ENCODE measurements at places on chromosomes 4 and X.

DNA sequence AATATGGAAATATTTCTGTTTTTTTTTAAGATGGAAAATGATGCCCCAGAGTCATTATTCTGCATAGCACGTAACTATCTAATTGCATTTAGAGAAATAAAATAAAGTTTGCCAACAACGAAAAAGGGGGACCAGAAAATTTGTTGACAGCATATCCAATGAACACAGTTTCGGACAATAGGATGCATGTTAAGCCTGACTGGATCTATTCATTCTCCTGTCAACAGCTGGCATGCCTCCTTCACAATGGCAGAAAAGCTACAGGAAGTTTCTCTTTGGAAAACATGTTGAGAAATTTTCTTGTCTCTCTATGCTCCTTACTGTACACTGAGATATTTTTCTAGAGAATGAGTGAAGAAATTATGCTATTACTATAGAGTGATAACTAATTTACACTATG is 262.5 kb downstream of the GRID2 start:
- no peak for DNase-seq

GRCh38 chrX:143025628-143026027 is at the start of gene SPANXN4:
SPANXN4 (plus strand) TSS chrX:143025928; CDS start chrX:143026015, 87 bp downstream.
- DNase-seq: no peak

DNA sequence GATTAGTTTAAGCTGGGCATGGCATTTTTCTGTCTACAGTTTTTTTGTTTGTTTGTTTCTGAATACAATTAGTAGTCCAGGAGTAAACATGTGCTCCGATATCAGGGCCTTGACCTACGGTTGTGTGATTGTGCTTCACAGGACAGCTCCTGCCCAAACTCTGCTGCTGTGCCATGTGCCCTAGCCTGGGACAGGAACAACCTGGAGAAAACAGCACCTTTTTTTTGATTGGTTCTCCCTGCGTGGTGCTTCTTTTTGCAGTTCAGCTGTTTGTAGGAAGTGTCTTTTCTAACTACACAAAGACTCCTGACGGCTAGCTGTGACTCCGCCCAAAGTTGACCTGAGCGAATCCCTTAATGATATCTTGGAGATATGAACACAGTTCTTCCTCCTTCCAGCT is 158.8 kb downstream of the ATP10D start:
- DNase-seq: no peak

DNA sequence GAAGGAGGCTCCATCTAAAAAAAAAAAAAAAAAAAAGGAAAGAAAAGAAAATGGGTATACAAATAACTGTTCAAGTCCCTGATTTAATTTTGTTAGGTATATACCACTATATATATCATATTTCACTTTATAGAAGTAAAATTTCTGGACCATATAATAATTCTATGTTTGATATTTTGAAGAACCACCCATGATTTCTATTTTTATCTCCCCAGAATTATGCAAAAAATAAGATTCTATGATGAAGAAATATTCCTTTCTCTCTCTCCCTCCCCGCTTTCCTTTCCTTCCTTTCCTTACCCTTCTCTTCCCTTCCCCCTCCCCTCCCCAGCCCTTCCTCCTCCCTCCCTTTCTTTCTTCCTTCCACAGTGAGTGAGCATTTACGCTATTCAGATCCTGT is 337.5 kb upstream of the SPANXN4 start:
- DNase-seq: no peak

GRCh38 chr4:73707918-73708577 is 32.3 kb upstream of the CXCL8 start:
- DNase-seq: no peak

DNA sequence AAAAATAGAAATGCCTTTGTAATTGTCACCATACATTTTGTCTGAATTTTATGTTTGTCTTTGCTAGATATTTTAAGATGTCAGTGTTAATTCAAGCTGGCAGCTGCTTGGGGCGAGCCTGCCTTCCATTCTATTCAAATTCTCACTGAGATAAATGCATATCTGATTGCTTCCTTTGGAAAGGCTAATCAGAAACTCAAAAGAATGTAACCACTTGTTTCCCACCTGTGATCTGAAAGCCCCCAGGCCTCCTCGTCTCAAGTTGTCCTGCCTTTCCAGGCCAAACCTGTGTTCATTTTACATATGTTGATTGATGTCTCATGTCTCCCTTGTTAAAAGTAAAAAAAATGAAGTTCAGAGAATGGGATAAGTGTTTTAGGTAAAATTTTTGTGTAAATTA is 318.7 kb upstream of the TECRL start:
- DNase-seq: no peak

DNA sequence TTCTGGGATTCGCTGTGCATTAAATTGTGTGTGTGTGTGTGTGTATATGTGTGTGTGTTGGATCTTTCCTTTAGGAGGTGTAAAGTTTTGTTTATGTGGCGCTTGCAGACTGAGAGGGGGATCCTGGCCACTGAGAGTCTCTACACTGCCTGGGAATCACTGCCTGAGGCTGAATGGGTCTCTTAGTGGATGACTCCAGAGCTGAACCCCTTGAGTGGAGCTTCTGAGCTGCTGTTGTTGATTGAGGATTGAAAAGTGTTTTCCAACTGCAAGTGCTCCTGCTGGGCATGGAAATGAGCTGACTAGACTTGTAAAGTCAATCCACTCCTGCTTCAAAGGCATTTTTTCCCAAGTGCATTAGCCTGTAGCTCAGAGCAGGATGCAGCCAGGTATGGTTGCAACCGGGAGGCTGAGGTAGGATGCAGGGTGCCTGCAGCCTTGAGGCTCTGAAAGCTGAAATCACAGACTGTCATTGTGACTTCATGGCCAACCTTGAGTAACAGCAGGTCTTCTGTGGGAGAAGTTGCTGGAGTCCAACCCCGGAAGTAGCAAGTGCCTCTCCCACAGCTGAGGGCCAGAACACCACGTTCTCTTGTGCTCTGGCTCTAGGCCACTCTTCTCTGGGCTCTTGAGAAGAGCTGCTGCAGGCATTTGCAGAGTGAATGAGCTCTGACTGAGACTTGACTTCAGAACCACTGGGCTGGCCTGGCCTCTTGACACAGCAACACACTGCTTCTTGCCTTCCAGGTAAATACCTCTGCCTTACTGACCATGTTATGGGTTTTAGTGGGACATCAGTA is at the start of gene TBX22:
Gene TBX22, plus strand, starts transcription at position 613 of the 800 bp plus-strand sequence. CDS start 7,517 bp downstream, outside the sequence.
- DNase-seq: no peak

DNA sequence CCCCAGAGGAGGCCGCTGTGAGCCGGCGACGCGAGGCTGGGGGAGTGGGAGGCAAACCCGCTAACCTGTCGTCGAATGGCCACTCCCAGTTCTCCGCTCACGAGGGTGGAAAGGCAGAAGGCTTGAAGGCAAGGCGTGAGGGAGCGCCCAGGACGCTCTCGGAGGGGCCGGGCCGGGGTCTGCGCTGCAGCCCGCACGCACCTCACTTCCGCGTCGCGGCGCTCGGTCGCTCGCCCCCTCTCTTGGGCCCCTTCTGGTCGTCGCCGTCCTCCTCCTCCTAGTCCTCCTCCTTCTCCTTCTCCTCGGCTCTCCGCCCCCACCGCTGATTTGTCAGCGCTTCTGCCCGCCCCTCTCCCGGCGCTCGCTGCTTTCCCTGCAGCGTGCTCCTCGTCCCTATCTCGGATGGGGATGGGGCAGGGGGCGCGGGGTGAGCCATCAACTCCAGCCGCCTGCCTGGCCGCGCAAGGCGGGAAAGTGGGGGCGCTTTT is at the start of gene SNCA:
Gene SNCA, minus strand, starts transcription at position 265 of the 488 bp plus-strand sequence. CDS start 1,494 bp downstream, outside the sequence.
- peak; percentile 18 for DNase-seq

DNA sequence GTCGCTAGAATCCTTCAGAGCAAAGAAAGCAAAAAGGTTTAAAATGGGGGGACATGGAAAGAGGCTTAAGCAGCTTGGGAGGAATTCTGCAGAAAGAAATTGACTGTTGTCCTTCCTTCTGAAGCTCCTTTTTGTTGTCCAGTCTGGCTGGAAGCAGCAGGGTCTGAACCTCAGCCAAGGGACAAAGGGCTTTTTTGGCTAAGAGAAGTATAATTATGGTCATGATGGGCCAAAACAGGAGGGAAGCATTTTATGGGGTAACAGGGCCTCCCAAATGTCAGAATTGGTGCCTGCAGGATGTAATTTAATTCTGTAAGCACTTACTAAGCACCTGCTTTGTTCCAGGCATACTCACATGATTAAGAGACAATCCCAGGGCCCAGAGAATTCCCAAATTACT is 74.2 kb upstream of the CPEB2 start:
- DNase-seq: no peak

- DNase-seq: no peak
Observed at GRCh38 chr4:143726714-143727113, 26.2 kb upstream of the FREM3 start.

- DNase-seq: no peak
Observed at GRCh38 chr4:138190452-138190858, 51.7 kb downstream of the SLC7A11 start.

GRCh38 chrX:39967348-39967747 is 130.4 kb downstream of the BCOR start:
- DNase-seq: no peak

DNA sequence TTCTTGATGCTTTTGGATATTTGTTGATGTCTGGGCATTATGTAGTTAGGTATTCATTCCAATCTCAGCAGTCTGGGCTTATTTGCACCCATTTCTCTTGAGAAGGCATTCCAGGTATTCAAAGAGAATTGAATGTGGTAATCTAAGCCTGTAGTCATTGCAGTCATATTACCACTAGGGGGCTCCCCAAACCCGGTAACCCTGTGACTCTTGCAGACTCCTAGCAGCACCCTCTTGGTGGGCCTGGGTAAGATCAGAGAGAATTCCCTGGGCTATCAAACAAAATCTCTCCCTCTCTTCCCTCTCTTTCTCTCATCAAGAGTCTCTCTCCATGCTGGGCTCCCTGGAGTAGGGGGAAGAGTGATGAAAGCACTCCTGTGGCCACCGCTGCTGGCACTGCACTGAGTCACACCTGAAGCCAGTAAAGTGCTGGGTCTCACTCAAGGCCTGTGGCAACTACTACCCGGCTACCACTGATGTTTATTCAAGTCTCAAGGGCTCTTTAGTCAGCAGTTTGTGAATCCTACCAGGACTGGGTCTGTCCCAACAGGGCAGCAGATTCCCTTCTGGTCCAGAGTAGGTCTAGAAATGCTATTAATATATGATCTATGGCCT is 187.7 kb upstream of the NUDT10 start:
- no peak for DNase-seq

DNA sequence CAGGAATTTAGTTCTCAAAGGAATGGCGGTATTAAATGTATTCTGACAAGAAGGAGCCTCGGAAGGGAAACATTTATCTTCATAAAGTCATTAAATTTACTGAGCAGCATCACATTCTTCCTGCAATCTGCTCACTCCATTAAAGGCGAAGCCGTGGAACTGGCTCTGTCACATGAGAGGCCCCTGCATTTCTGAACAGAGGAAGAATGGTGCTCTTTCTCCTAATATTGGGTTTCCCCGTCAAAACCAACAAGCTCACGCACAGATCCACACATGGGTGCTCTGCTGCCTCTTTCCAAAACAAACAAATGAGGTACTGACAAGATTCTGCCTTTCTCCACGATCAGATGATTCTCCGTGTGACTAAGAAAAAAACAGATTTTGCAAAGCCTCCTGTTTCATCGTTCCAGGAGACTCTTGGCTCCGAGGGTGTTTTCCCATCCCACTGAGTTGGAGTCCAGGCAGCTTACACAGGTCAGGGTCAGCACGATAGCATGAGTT is 191.2 kb downstream of the IDS start:
- DNase-seq: no peak

- no peak for DNase-seq
Observed at GRCh38 chrX:106249706-106250379, 81.7 kb downstream of the PWWP3B start.

DNA sequence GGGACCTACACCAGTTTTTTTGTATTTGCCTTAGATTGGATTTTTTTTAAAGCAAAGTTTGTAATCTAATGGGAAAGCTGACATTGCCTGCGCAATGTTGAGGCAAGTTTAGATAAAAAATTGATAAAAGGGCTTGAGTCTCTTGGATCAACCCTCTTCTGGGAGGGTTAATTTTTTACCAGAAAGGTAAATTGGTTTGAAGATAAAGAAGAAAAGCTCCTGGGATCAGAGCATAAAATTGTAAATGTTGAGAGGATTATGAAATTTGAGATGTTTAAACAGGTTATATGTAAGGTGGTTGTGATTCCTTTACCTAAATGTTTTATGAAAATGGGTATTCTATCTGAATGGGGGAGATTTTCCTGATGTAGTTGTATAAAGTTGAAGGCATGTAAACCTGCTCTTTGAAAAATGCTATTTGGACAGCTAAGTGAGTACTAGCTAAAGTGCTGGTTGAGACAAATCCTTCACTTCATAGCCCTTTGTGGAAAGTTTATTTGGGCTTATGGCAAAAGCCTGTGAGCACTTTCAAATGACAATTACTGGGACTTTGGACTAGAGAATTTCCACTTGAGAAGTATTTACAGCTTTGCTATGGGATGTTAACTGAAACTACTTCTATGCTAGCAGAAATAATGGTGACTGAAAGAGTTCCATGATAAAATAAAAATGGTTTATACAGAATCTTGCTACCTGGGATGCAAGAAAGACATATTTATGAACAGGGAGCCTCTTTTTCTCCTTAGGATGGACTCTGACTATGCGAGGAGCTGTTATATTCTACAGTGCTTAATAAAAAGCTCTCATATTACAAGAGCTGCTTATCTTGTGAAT is 56.2 kb downstream of the UGT2B10 start:
- DNase-seq: no peak

DNA sequence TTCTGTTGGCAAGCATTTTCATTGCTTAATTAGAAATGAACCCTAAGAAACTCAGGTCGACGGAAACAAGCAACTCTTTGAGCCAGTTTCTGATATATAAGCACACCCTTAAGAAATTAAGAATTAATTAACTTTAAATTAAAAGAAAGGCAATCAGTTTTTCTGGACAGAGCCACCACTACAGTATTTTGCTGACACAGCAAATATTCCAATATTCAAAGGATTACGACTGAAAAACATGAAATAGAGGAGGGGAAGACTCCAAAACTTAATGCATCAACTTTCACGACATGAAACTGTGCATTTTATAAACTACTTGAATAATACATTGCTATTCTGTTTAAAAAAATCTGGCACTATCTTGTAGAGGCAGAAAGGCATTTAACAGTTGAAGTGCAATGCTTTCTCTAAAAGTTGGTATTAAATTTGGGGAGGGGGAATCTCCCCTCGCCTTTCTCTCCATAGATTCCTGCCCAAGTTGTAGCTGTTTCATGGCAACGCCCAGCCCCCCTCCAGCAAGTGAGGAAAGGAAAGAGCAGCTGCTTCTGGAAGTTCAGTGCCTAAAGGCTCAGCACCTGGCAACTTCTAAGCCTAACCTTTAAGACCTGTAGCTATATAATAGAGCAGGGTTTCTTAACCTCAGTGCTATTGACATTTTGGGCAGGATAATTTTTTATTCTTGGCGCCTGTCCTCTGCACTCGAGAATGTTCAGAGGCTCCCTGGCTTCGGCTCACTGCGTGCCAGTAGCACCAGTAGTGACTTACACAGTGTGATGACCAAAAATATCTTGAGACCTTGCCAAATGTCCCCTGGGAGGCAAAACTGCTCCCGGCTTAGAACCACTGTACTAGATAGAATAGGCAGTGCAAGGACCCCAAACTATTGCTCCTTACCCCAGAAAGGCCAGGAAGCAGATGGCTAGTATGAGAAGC is 6.7 kb upstream of the ZCCHC18 start:
- no peak for DNase-seq

DNA sequence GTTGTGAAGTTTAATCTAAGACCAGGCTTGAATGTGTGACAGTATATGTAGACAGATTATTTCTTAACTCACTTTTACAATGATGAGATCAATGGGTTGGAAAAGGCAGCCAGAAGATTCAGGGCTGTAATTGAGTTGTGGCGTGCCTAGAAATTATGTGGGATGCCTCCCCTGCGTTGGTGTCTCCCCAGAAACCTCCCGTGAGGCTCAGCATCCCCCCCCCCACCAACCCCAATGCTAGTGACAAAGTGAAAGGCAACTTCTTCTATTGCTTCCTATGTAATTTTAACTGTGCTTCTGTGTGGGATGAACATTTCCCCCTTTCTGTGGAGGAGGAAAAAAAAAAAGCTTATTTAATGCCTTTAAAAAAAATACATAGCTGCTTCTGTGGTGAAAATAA is 297.9 kb downstream of the ARHGAP10 start:
- DNase-seq: no peak
